T-helper 17 cell (primary cell): ENCODE measurements at places on chromosomes 12 and 14.

- DNase-seq: no peak
These were observed 891 bp downstream of the SPRYD4 start for GRCh38 chr12:56469007-56469930.

DNA sequence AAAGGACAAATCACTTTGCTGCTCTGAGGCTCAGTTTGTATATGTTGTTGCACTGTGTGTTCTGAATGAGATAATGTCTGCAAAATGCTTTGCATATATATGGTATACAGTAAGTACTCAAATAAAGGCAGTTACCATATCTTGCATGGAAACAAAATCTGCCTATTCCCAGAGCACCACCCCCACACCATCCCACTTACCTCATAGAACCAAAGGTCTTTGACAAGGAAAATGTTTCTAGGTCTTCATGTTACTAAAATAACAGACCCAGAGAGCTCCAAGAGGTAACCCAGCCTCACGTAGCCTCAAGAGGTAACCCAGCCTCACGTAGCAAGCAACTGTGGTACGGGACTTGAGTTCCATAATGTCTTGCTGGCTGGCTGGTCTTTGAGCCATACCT is 71.6 kb upstream of the CMKLR1 start:
- no peak for DNase-seq

GRCh38 chr14:85281921-85282320 is 248.0 kb upstream of the FLRT2 start:
- no peak for DNase-seq

DNA sequence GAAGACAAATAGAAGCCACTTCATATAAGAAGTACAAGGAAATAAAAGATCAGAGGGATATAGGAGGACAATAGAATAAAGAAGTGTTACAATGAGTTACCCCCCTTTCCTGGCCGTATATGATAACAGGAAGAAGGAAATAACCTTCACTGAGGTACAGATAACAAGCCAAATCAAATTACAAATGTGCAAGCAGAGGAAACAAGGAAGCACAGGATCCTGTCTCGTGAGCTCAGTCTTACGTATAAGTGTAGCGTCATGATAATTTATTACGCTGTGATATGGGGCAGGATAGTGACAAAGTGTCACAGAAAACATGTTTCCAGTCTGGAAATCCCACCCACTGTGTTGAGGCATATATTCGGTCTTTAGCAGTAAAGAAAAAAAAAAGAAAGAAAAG is 26.5 kb downstream of the CRACR2A start:
- no peak for DNase-seq

- DNase-seq: no peak
These were observed 507.5 kb downstream of the NAV3 start for GRCh38 chr12:78338054-78338785.

DNA sequence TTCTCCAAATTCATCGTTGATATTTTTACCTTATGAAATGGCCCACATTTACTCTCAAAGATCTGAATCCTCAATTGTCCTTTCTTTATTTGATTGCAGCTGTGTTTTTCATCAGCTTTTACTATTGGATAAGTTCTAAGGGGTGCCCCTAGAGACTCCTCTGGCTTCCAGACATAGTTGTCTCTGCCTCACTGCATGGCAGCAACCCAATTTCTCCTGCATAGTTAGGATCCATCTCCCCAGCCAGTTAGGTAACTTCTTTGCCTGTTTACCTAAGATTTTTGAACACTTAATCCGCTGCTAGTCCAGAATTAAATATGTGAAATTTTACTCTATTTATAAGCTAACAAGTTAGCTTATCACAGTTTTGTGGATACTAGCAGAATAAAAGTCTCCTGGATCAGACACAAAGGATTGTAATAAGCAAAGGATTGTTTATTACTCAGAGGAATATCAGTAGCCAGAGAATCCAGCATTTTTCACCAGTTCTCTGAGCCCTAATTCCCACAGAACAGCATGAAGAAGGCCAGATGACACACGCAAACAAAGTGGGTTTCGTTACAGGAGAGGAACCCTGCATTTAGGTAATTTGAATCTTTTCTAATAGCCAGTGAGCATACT is 101.1 kb downstream of the BBS10 start:
- no peak for DNase-seq

DNA sequence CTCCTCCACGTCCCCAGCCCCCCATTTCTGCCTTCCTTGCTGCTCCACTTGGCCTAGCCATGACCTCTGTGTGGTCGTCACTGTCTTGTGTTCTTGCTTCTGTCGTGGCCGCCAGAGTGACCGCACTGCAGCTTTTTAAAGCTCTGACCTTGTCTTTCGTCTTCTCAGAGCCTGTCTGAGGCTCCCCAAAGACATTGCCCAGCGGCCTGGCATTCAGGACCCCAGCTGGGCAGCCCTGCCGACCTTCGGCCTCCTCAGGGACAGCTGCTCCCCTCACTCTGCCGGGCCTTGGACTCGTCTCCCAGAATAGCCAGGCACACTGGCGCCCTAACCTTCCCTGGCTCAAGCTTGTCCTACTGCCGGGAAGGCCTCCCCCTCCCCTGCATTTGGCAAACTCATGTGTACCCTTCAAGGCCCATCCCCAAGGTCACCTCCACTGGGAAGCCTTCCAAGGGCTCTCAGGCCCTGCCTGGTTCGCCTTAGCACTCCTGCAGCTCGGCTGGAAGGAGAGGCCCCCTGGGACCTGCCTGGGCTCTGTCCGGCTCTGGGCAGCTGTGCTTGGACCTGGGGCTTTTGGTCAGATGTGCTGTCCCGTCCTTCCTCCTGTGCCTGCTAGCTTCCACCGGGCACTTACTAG is 15.7 kb upstream of the DLK1 start:
- no peak for DNase-seq

DNA sequence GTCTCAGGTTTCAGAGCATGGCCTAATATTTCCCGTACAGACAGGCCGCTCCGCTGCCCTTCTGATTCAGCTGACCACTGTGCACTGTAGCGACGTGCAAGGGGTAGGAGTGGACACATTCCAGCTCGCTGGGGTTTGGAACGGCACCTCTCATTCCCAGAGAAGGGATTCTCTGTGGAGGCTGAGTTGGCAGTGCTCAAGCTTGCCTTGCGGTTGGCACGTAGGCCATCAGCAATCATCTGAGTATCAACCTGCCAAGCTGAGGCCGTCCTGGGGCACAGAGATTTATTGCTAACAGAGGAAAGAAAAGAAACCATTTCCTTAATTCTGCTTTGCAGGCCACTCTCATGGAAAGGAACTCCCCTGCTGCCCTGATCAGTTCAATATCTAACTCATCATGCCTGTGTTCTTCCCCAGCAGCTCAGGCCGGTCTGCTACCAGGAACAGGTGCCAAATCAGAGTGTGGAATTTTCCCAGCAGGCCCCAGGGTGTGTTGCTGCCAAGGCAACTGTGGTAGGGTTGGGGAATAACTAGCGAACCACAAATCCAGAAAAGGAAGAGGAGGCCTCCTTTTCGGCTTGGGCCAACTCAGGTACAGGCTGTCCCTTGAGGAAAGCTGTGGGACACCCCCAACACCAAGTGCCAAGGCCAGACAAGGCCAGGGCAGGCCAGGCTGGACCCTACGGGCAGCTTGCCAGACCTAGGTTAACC is 92.5 kb downstream of the SSPN start:
- DNase-seq: no peak

GRCh38 chr14:105219753-105220152 is 28.6 kb upstream of the BTBD6 start:
- no peak for DNase-seq

DNA sequence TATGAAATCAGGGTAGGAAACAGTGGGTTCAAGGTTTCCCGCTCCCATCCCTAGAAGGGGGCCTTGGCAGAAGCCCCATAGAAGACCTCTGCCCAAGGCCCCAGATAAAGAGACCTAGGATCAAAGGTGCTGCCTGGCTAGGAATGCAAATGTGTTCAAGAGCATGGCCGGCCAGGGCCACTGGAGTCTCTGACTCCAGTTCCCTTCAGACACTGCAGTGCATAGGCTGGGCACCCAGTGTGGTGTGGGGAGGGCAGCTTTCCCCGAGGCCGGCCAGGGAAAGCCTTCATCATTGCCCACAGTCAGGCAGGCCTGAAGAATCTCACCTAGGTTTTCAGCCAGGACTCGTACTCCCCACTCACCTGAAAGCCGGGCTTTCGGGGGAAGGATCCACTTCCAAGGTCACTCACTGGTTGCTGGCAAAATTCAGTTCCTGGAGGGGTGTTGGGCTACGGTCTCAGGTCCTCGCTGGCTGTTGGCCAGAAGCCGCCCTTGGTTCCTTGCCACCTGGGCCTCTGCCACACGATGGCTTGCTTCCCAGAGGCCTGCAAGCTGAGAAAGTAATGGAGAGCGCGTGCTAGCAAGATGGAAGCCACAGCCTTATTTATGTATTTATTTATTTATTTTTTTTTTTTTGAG is 9.7 kb upstream of the PEBP1 start:
- DNase-seq: no peak

DNA sequence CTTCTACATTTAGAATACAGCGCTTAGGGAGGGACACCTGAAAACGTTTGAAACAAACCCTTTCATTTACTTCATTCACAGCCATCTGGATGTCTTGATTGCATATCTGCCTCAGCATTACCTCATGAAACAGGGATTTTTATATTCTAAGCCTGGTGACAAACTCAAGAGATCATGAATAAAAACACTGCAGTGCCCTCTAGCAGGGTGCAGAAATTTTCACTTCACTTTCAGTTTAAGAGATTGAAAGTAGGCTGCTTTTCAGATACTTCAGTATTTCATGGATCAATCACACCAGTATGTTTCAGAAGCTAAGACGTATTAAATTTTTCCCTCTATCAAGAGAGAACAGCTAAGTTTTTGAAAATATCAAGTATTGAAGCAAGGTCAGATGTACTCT is 467.8 kb downstream of the MDGA2 start:
- no peak for DNase-seq

GRCh38 chr12:126196263-126196662 is 1131.0 kb downstream of the AACS start:
- no peak for DNase-seq

DNA sequence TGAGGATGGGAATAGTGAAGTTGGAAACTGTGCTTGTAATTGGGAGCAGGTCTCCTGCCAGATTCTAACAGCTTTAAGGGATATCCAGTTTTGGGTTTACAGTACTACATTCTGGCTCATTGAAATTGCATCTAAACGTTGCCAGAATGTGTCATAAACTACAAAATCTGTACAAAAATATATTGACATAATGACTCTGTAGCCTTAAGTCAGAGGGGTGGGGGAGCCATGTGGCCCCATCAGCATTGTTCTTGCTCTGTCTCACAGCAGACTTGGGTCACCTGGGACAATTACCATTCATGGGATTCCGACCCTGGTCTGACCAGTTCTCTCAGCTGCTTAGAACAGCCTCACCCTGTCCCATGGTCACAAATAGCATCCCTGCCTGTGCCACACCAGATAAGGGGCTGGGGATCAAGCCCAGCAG is 43.3 kb upstream of the MED13L start:
- DNase-seq: no peak

- no peak for DNase-seq
These were observed 70.3 kb downstream of the SPPL3 start for GRCh38 chr12:120833849-120834248.

- no peak for DNase-seq
These were observed 41.8 kb downstream of the KIAA0586 start for GRCh38 chr14:58469309-58469708.

DNA sequence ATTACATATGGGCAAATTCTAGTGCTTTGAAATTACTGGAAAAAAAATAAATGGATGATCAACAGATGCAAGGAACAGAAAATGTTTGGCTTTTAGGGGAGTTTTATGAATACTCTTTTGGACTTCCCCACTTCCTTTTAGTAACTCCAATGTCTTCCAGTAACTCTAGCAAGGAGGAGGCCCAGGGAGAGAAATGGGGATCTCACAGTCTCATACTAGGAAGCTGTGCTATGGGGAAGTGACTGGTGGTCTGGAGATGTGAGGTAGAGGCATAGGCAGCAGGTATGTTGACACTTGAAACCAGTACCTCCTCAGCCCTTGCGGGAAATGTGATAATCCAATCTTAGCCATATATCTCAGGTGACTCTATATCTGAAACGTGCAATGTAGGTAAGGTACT is 68.1 kb downstream of the CRADD start:
- DNase-seq: no peak

GRCh38 chr12:127393896-127394295 is 873.1 kb upstream of the TMEM132C start:
- no peak for DNase-seq

GRCh38 chr12:76144245-76144549 is 59.7 kb upstream of the NAP1L1 start:
- DNase-seq: no peak

- no peak for DNase-seq
These were observed 341.8 kb downstream of the C12orf50 start for GRCh38 chr12:87687362-87687761.

DNA sequence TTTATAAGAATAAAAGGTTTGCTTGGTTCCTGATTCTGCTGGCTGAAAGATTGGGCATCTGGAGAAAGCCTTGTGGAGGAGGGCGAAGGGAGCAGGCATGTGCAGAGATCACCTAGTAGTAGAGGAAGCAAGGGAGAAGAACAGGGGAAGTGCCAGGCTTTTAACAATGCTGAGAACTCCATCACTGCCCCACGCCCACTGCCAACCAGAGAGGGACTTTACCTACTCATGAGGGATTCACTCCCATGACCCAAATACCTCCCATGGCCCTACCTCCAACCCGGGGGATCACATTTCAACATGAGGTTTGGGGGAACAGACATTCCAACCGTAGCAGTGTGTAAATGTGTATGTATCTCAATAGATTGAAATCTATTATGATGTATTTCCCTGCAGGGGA is 360.3 kb downstream of the GLT1D1 start:
- no peak for DNase-seq

- no peak for DNase-seq
These were observed 473.3 kb upstream of the DCN start for GRCh38 chr12:91655966-91656365.

DNA sequence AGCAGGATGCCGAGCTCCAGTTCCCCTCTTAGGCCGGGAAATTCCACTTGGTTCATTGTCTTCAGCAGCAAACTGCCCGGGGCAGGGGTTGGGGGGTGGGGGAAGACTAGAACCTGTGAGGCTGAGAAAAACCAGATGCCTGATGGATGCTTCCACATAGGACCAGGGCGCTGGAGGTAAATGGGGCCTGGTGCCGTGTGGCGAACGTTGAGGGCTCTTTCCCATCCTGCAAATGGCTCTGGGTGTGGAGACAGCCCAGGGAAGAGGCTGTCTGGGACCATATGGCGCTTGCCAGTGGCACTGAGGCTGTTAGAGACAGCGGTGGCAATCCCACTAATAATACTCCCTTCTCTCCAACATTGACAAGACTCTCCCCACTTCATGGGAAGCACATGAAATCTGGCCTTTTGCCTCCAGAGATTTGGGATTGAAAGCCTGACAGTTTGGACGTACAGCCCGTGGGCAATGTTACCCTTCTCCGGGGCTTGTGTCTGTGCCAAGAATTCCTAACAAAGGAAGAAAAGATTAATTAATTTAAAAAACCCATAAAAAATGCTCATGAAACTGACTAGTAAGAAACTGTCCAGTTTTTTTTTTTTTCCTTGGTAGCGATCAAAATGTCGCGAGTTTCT is 44.5 kb downstream of the MAP1LC3B2 start:
- no peak for DNase-seq

- no peak for DNase-seq
These were observed 63.7 kb downstream of the CCDC60 start for GRCh38 chr12:119398190-119398589.
